ENCODE measurements at places on chromosomes 3 and 15.

DNA sequence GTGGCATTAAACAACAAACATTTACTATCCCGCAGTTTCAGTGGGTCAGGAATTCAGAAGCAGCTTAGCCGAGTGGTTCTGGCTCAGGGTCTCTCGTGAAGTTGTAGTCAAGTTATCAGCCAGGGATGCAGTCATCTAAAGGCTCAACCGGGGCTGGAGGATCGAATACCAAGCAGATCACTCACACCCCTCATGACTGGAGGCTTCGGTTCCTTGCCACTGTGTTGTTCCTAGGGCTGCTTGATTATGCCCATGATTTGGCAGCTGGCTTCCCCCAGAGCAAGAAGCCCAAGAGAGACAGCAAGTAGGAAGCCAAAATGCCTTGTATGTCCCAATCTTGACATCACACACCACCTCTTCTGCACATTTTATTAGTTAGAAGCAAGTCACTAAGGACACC, 33.9 kb upstream of the CDCP1 start:
- no peak for DNase-seq

DNA sequence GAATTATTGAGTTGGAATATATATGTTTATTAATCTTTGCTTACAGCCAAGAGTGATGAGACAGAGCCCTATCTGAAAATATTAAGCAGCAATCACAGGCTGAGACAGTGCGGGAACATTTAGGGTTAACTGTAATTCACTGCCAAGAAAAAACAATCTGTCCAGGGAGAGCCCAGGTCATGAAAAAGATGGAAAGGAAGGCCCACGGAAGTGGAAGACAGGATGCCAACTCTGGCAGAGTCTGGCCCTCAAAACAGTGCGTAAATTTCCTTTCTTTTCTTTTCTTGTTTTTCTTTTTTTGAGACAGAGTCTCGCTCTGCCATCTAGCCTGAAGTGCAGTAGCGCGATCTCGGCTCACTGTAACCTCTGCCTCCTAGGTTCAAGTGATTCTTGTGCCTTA, 67.6 kb downstream of the SUMF1 start:
- no peak for DNase-seq

GRCh38 chr3:66425032-66425431, 75.8 kb downstream of the LRIG1 start:
- DNase-seq, result no peak

DNA sequence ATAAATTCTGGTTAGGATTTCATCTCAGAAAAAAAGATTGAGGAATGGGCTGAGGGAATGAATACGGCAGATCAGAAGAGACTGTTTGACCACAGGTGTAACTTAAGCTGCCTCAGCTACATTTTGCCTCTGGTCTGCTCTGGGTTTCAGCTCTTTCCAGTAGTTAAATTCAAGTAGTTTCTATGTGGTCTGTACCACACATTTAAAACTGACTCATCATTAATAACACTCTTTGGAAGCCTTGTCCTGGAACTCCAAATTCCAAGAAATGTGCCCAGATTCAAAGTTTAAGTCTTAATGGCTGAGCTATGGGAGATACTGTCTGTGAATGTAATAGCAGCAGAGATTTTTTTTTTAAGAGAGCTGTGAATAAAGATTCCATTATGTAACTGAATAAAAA, 133.1 kb upstream of the IGSF10 start:
- DNase-seq, result no peak

DNA sequence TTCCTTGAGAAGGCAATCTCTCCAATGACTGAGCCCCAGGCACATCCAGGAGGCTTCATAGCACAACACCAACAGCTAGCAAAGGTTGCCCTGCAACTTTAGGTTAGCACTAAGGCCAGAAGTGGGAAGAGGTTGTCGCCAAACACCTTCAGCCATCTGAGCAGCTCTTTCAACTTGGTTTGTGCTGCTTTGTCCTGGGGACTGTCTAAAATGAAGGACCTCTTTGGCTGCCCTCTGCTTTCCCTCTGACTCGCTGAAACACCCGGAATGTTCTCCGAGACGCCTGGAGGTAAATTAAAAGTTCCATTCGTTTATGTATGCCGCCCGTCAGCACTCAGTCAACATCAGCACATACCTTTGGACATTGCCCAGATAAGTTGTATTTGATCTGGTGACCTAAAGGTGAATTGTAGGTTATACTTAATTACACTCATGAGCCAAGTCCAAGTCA, 121.2 kb upstream of the NR2F2 start:
- DNase-seq, result no peak

DNA sequence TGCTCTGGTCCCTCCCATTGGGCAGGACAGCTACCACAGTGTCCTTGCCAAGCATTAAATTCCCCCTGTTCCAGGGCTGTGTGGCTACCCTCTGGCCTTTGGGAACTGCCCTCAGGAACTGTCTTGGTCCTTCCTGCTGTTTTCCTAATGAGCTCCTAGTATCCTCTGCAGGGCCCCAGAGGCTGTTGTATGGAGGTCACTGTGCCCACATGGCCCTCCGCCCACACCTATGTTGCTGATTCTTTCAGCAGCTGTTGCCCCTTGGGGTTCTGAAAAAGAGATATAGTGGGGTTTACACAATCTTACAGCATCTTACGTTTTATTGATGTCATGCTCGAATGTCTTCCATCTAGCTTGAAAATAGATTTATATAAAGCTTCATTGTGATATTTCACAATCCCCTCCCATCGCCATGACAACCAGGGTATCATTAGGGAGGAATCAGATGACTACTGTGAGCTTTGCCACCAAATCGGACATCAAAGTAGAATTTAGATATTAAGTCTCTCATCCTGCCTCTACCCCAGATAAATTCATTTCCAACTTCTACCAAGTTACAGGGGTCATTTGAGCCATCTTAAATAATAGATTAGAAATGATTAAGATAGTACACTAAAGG, 97.1 kb upstream of the NR2E3 start:
- DNase-seq, result no peak

GRCh38 chr3:193594946-193595689, 2.1 kb downstream of the OPA1 start:
- no peak for DNase-seq

- no peak for DNase-seq
Observed at GRCh38 chr3:149902498-149903139, 68.1 kb downstream of the PFN2 start.

DNA sequence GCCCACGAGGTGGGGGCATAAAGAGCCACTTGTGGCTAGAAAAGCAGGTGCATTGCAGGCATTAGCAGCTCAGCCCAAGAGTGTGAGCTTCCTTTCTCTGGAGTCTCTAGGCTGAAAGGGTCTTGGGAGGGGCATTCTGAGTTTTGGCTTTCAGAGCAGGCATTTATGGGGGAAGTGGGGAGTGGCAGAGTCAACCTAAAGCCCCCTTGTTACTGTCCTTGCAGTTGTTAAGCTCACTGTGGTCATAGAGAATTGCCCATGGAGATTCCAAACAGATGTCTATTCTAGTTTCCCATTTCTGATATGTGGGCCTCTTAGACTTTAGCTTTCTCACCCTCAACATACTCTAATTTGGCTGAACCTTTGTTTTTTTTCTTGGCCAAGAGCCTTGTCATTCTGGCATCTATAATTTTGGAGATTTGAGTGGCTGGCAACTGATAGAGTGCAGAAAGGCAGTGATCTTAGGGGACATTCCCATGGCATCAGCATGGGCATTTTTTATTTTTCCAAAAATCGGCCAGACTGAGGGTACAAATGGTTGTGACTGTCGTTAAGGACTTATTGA, 217.9 kb downstream of the THSD4 start:
- no peak for DNase-seq

DNA sequence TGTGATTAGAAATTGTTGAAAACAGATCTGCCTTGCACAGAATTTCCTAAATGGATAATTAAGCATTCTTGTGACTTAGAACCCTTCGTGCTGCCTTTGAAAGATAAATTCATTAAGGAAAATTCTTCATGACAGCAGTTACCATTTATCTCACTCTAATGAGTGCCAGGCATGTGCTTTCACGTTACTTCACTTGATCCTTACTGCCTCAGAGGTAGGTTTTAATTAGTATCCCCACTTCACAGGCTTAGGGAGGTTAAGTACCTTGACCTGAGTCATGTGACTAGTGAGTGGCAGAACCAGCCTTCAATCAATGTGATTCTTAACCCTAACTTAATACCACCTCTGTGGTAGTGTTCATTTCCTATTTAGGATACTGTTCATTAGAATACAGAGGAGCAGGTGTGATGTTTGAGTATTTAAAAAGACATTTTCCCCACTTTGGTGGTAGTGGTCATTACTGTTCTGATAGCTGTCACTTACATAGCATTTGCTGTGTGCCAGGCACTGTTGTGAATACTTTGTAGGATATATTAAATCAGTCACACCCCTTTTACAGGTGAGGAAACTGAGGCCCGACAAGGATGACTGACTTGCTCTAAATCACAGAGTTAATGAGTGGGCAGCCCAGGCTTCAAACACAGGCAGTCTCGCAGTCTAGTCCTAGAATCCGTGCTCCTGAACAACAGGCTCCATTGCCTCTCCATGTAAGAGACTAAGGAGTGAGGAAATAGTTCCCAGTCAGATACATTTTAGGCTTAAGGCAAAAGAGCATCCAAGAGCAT, 57.9 kb downstream of the RLBP1 start:
- no peak for DNase-seq

DNA sequence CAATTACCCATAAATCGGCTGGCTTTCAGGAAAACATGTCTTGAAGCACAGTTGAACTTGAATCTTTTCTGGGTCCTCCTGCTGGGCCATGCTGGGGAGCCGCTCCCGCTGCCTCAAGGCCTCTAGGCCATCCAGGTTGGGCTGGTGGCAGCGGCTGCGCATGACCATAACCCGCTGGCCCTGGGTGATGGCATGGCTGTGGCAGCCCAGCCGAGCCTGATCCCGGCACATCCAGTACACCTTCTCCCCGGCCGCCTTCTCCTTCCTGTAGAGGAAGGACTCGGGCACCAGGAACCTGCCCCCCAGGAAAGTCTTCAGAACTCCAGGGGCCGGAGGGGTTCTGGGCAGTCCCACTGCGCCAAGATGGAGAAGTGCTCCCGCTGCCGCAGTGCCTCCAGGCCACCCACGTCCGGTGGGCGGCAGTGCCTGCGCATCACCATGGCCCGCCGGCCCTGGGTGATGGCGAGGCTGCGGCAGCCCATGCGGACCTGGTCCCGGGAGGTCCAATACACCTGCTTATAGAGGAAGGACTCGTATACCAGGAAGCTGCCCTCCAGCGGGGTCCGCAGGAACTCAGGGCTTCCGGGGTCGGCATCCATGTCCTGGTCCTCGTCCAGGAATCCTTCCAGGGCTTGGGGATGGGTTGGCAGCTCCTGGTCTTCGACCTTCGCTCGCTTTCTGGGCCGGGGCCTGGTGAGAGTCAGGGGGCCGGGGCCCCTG, 84.3 kb upstream of the FXR1 start:
- no peak for DNase-seq

- no peak for DNase-seq
Observed at GRCh38 chr3:74420538-74421124, 193.8 kb downstream of the CNTN3 start.

GRCh38 chr15:85757073-85757938, 37.4 kb downstream of the KLHL25 start:
- no peak for DNase-seq

DNA sequence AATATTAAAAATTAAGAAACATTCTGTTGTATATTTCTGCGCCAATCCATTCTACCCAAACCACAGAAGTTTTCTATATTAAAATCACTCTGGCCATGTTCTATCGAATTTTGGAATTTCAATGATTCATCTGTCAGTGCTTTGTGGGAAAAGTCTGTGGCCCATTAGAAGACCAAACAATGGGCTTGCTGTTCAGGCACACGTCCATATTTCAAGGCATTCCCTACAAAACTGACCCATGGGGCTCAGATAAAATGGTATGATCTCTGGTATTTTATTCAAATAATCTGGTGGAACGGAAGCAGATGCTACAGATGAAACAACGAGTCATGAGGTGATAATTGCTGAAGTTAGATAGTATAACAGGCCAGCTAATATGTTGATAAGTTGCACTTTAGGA, 12.4 kb downstream of the NPHP3 start:
- no peak for DNase-seq

- DNase-seq, result no peak
Observed at GRCh38 chr3:24907106-24907505, 412.5 kb upstream of the THRB start.

GRCh38 chr3:188391592-188391991, 237.6 kb downstream of the LPP start:
- no peak for DNase-seq

- no peak for DNase-seq
Observed at GRCh38 chr3:98553021-98553563, 21.3 kb downstream of the GPR15 start.
